ENCODE measurements at places on chromosomes 12 and 14.

- no peak for DNase-seq
Measured at GRCh38 chr14:101032433-101032832, 128.9 kb upstream of the RTL1 start.

- no peak for DNase-seq
Measured at GRCh38 chr14:51873221-51873893, 12.9 kb downstream of the GNG2 start.

GRCh38 chr12:31682136-31682962 lies 22.9 kb downstream of the ETFBKMT start:
- DNase-seq = no peak

GRCh38 chr12:92513231-92513730 lies 189.5 kb upstream of the PLEKHG7 start:
- DNase-seq = no peak
